ENCODE measurements at places on chromosomes 11 and 22.

GRCh38 chr11:118615282-118615975 lies 8.0 kb downstream of the PHLDB1 start:
- DNase-seq = no peak

DNA sequence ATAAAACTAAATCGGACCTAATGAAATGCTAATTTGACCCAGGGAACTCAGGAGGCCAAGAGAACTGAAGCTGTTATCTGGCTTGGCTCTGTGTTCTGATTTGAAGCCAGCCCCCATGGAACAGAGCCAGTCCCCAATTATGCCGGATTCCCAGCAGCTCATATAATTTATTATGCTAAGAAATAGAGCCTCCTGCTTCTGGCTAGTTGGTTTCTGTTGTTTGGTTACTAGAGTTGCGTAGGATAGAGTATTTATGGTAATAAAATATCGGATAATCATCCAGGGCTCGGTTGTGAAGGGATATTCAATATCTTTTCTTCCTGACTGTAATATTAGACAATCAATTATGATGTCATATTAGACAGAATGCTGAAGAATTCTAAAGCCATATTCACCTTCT lies 120.4 kb upstream of the TTC12 start:
- DNase-seq = no peak

DNA sequence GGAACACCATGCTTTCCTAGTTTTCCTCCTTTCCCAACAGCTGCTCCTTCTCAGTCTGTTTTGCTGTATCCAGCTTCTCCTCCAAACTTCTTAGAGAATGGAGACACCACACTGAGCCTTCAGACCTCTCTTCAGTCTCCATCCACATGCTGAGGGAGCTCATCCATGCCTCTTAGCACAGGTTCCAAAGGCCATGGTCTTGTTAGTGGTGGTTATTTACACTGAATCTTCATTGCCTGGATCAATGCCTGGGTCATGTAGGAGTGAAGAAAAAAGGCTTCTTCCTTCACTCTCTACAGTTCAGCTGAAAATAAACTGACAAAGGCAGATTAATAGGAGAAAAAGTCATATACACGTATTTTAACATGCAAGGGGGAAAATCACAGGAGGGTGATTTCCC lies 3.1 kb upstream of the SAA4 start:
- DNase-seq = no peak

DNA sequence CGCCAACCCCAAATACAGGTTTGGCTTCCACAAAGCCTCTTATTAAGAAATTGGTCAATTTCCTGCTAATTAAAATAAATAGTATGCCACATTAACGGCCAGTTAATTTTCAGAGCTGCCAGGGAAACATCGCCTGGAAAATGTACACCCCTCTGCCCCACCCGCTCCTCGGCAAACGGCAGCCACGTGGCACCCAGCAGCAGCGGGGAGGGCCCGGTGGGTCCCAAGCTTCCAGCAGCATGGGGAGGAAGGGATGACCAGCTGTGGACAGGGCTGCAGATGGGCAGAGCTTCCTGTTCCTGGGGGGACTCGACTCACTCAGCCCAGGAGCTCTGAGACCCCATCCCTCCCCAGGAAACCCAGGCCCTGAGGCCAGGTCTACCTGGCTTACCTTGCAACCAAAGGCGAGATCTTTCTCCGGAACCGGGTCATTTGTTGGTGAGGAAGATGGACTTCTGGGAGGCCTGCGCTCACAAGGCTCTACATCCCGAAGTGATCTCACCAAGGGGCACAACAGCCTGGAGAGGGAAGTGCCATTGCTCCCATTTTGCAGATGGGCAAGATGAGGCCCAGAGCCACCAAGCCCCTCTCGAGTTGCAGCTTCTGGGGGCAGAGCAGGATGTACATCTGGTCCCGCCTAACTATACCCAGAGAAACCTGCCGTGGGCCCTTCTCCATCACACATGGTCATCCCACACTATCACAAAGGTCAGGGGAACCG lies 68.3 kb downstream of the IGLL1 start:
- no peak for DNase-seq

DNA sequence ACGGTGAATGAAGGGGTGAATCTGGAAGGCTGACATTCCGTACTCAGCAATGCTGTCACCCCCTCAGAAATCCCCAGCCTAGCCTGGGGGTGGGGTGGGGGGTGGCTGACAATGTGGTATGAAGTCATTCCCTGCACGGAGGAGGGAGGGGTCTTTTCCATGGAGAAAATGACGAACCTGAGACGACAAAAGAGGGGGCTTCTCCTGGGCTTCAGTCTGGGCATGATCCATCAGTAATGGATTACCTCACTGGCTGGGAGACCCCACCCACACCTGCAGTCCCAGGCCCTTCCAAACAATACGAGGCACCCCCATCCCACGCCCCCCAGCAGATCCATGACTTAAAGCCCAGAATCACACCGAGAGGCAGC lies 1.0 kb downstream of the KIAA0930 start:
- DNase-seq = no peak

- no peak for DNase-seq
These were observed 359.0 kb downstream of the JRKL start for GRCh38 chr11:96748639-96749370.

- no peak for DNase-seq
These were observed 61.4 kb upstream of the FADD start for GRCh38 chr11:70141486-70142220.

GRCh38 chr22:45518580-45518991 lies 15.9 kb downstream of the FBLN1 start:
- DNase-seq = no peak

DNA sequence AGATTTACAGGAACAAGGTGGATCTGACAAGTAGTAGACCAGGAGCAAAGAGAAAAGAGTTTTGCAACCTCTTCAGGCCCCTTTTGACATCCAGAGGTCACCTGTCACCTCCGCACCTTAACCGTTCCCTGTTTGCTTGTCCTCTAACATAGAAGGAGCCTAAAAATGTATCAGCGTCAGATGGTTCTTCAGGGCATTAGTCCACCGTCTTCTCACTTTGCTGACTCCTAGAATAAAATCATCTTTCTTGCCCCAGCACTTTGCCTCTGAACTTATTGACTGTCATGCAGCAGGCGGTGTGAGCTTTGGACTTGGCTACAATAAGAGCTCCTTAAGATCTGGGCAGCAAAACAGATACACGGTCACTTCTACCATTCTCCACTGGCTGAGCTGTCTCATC lies 339.7 kb upstream of the B3GAT1 start:
- no peak for DNase-seq

- no peak for DNase-seq
These were observed 14.6 kb downstream of the FAM83F start for GRCh38 chr22:40009292-40009774.

- no peak for DNase-seq
These were observed 6.4 kb upstream of the CDPF1 start for GRCh38 chr22:46256358-46256958.

GRCh38 chr22:26587991-26588613 lies 1.8 kb downstream of the TPST2 start:
- no peak for DNase-seq

- DNase-seq = no peak
These were observed 541 bp downstream of the MICAL2 start for GRCh38 chr11:12110714-12111548.

DNA sequence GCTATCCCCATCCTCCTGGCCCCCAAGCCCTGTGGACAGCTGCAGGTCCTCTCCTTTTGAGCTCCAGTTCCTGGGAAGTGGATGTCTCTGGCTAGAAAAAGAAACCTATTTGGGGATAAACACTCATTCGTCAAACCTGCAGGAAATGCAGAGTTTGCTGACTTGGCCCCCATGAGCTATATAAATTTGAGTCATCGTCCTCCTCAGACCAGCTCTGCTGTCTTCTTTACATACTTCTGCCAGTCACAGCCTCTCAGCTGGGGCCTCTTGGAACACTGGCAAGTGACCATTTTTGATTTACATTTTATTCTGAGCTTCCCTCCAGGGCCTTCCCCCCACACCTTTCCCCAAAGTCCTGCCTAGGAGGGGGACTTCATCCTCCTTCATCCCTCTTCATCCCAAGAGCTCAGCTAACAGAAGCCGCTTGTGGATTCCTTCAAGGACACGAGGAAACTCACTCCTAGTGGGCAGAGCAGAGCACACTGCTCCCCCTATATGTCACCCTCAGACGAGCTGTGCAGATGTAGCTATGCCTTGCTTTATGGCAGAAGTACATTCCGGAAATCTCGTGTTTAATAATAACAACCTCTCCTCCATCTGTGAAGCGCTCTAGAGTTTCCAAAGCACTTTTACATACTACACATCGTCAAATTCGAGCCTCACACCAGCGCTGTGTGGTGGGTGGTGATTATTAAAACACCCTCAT lies 131.8 kb downstream of the FEZ1 start:
- no peak for DNase-seq

DNA sequence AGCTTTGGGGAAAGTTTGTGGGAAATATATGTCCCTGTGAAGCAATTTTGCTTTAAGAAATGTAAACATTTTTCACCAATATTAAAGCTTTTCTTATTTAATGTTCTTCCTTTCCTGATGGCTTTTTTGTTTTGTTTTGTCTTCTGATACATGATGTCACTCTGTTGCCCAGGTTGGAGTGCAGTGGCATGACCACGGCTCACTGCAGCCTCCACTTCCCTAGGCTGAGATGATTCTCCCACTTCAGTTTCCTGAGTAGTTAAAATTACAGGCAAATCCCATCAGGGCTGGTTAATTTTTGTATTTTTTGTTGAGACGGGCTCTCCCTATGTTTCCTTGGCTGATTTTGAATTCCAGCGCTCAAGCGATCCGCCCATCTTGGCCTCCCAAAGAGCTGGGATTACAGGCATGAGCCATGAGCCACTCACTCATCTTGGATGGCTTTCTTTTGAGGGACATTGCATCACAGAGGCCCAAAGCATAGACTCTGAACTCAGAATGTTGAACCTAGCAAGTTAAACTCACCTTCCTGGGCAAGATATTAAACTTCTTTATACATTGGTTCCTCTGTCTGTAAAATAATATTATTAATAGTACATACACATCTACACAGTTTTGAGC lies 651 bp upstream of the CARD16 start:
- no peak for DNase-seq

DNA sequence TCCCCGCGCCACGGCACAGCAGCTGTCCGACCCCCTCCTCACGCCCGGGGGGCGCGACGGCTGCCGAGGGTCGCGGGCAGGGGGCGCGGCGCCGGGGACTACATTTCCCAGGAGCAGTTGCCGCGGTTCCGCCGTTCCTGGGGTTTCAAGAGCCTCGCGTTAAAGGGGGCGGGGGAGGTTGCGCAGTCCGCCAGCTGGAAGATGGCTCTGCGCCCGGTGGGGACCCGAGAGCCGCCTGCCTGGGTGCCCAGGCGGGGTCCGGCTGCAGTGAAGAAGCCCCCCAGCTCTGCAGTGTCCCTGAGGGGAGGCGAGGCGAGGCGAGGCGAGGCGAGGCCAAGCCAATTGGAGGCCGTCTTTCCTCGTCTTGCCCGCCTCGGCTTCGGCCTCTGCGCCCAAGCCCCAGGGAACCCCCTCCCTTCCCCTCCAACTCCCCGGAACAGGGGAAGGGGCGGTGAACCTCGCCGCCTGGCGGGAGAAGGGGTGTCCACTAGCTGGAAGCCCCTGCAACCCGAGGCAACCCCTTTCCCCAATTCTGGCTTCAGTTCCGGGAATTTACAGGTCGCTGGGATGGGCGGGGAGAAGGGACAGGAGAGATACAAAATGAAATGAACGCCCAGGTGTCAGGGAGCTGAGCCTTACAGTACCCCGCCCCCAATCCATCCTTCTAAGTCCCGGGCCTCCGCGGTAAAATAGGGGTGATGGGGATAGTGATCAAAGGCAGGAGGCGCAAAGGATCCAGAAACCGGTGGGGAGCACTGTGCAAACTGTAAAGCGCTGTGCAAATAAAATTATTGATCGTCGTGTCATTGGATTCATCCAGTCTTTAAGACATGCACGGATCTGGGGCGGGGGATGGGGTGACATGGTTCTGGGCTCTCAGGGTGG lies 5.2 kb upstream of the GCAT start:
- no peak for DNase-seq

DNA sequence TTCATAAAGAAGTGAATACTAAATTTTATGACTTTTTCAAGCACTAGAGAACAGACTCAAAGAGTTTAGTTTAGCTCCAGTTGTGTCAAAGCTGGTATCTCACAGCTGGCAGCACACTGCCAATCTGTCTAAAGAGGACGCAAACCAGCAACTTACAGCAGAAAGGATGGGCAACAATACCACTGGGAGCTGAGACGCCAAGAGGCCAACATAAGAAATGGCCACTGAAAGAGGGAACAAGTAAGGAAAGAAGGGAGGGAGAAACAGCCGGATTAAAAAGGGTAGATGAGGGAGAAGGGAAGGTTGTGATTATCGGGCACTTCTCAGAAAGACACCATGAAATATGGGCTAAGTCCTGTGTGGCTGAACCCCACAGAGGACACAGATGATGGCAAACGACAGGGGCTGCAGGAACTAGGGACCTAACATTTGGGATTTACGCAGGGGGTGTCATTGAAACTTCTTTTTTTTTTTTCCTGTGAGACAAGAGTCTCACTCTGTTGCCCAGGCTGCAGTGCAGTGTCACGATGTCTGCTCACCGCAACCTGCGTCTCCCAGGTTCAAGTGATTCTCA lies 41.7 kb downstream of the SERPIND1 start:
- DNase-seq = no peak

DNA sequence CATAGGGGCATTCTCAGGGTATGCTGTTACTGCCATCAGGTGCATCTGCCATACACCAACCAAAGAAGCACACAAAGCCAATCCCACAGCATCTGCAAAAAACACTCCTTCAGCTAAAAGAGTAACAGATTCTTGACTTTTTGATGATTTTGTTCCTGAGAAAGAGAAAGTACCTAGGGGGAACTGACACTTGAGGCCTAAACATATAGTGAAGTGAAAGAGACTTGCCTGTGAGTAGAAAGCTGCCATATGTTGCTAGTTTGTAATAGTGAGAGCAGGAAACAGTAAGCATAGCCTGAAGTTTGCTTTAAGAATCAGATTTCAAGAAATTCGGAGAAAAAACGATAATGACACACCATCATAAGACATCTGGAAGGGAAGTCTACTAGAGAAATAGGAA lies 97.9 kb upstream of the CTSC start:
- no peak for DNase-seq

DNA sequence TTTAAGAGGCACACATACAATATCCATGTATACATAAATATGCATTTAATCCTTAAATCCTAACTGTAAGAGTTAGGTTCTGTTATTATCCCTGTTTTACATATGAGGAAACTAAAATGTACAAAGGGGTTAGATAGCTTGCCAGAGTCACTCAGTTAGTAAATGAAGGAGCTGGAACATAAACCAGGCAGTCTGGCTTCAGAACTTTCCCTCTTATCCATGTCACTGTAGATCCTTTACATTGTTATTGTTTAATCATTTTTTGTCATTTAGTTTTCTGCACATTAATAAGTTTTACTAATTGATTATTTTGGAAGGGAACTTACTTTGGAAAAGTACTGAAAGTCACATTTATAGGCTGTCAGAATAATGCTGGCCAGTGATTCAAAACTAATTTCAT lies 282.4 kb downstream of the TMEM135 start:
- no peak for DNase-seq
